ENCODE measurements at places on chromosomes 12 and 14. TPM values are rescaled to one million over a fixed set of nuclear protein-coding genes. Genes with fewer than 3 reads are reported as not detected.
A peak's percentile ranks its signal among the peaks of the same experiment; 100 is the strongest.

- H3K27ac ChIP-seq, result no peak overlapping the region
- no peaks in the 10 kb centered on the region for H3K4me1 ChIP-seq
- H3K27me3 ChIP-seq, result no peaks in the 10 kb centered on the region
- no peaks in the 10 kb centered on the region for H3K36me3 ChIP-seq
- DNase-seq, result no peak
These were observed 439.4 kb downstream of the PDZRN4 start for GRCh38 chr12:41627476-41627875.

GRCh38 chr12:107843351-107844311 is 69.1 kb downstream of the ASCL4 start:
- H3K27ac ChIP-seq, result no peak overlapping the region
- peak; percentile 65 for DNase-seq
- peaks cover 19% of the 10 kb centered on the region for H3K4me1 ChIP-seq
- H3K4me3 ChIP-seq, result peak overlapping the region; percentile 32

DNA sequence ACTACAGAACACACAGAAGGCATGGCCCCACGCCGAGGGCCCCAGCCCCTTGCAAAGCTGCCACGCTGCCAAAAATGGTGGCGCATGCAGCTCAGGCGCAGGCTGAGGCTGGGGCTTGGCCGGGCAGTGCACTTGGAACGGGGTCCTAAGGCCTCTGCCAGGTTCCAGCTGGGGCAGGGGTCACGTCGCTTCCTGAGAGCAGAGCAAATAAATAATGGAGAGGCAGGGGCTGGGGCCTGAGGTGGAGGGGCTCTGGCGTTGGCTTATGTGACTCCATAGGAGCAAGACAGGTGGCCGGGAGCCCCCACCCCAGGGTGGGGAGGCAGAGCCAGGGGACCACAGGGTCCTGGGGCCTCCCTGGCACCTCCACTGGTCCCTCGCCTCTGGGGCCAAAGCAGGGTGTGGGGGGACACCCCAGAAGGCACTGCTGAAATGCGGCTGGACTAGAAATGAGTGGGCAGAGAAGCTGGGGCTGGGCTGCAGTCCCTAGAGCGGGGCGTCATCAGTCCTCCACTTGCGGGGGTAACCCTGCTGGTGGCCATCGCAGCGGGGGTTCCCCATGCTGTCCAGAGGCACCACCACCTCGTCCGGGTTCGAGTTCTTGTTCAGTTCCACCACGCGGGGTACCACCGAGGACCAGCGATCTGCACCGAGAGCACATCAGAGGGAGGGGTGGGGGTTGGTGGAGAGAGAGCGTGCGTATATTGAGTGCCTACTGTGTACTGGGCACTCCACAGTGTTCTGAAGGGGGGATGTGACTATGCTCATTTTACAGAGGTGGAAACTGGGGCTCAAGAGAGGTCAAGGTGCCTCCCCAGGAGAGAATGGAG is 49.8 kb downstream of the TRPV4 start:
- no peak for DNase-seq
- no peaks in the 10 kb centered on the region for H3K36me3 ChIP-seq

DNA sequence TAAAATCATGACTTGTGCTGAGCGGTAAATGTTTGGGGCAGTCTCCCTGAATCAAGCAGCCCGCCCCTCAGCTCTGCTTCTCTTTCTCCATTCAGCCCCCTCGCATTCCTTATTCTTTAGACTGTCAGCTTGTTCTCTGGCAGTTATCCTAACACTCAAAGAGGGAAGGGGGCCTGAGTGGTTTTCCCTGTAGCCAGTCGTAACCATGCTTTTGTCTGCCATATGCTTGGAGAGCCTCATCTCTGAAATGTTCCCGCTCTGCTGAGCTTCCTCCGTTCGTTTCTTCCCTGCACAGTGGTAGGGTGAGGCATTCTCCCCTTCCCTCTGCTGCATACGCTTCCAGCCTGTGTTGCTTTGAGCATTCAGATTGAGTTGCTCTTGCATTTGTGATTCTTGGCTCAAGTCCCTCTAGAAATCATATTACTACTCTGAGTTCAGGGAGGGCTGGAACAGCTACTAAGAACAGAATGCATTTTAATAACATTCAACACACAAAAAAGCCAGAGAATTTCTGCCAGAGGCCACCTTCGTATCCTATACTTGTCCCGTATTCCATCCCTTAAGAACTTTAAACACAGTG is 119.7 kb downstream of the FBXL14 start:
- H3K4me1 ChIP-seq, result peaks cover 8% of the 10 kb centered on the region
- H3K36me3 ChIP-seq, result no peaks in the 10 kb centered on the region
- no peak for DNase-seq

GRCh38 chr12:4386801-4387200 is 7.3 kb upstream of the FGF23 start:
- H3K27ac ChIP-seq, result no peak overlapping the region
- no peaks in the 10 kb centered on the region for H3K27me3 ChIP-seq
- H3K36me3 ChIP-seq, result no peaks in the 10 kb centered on the region
- no peaks in the 10 kb centered on the region for H3K4me1 ChIP-seq

The PAH gene
- total RNA-seq, result not detected

Measured in upper lobe of right lung (tissue), 1 donor.